ENCODE measurements at places on chromosomes 3 and 15.

- no peak for DNase-seq
These were observed 15.4 kb upstream of the BFSP2 start for GRCh38 chr3:133384331-133385027.

DNA sequence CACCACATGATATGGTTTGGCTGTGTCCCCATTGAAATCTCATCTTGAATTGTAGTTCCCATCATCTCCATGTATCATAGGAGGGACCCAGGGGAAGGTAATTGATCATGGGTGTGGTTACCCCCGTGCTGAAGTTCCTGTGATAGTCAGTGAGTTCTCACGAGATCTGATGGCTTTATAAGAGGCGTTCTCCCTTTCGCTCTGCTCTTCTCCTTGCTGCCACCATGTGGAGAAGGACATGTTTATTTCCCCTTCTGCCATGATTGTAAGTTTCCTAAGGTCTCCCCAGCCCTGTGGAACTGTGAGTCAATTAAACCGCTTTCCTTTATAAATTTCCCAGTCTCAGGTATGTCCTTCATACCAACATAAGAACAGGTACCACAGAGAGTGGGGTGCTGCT, 21.9 kb downstream of the OSTN start:
- DNase-seq, result no peak

GRCh38 chr3:81199587-81199986, 561.9 kb downstream of the GBE1 start:
- no peak for DNase-seq

- DNase-seq, result no peak
These were observed 14.5 kb downstream of the CSRNP1 start for GRCh38 chr3:39138804-39139415.

DNA sequence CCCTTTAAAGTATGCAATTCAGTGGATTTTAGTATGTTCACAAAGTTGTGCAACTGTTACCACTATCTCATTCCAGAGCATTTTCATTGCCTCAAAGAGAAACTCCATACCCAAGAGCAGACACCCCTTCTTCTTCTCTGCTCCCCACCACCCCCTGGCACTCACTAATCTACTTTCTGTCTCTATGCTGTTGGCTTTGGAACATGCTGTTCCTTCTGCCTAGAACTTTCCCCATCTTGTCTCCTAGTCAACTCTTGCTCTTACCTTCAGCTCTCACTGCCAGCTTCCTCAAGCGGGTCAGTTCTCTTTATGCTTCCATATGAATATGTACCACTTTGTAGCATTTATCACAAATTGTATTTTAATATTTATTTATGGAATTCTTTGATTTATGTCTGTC, 50.1 kb downstream of the TYRO3 start:
- DNase-seq, result no peak

DNA sequence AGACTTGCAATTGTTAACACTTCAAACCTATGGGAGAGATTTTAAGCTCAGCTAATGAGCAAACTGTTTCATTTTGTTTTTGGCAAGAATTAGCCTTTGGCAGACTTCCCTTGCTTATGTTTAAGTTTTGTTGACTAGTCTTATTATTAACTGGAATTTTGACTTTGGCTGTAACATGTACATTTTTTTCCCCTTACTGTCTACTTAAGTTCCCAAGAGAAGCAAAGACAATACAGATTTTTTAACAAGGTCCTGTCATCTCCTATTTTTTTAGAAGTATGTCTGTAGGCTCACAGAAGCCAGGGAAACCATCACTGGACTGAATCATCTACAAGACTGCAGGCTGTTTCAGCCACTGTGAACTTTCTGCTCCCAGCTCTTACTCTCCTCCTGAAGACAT, 74.3 kb downstream of the DGKG start:
- no peak for DNase-seq

DNA sequence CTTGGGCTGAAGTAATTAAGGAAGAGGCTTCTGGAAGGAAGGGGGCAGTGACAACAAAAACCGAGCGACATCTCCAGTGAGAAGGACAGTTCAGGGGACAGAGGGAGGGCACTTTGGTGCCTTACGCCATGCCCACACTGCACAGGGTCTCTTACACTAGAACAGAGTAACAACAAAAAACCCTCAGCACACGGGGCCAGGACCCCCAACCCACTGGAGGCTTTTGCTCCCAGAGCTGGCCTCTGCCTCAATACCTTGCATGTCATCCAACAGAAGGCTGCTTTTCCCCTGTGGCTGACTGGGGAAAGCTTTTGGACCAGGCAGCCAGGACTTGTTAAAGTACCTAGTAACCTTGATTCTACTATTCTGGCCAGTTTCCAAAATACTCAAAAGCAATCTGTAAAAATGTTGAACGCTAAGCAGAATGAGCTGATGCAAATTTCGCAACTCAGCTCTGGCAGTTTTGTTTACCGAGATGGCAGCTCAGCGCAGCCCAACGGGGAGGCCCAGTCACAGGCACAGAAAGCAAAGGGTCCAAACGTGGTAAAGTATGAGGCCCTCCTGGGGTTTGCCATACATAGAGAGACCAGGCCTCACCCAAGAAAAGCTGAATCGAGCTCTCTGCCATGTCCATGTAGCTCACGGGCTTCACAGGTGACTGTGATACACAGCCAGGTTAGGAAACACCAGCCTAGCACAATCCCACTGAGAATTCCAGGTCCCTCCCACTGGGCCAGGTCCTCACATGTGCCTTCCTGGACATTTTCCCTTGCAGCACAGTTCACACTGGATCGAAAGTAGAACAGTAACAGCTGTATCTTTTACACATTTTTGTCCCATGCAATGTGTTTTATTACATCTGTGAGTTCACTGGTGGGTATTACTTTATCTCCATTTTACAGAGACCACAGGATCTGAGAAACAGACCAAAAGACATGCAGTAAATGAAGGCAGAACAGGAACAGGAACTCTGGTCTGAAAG, 6.0 kb downstream of the CHCHD4 start:
- DNase-seq, result no peak

GRCh38 chr3:49886922-49887265, 16.8 kb downstream of the MST1R start:
- DNase-seq, result no peak

GRCh38 chr15:31455499-31455898, 128.9 kb downstream of the KLF13 start:
- DNase-seq, result no peak

GRCh38 chr3:128874481-128875180, 4.8 kb upstream of the ACAD9 start:
- DNase-seq, result no peak

DNA sequence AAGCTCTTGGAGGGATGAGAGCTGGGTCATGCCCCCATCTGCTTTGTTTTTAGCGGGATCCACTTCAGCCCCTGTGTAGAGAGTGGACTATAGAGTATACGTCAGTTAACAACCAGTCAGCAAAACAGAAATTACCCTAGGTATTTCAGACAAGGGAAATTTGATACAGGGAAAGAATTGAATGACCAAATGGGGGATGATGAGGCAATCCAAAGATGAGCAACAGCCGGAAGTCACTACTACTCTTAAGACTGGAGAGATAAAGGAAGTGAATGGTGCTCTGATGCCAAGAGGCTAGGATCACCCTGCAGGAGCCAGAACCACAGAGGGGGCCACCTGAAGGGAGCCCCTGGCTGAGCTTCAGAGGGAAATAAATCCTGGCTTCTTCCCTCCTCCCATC, 1.7 kb upstream of the GPR62 start:
- DNase-seq, result no peak

DNA sequence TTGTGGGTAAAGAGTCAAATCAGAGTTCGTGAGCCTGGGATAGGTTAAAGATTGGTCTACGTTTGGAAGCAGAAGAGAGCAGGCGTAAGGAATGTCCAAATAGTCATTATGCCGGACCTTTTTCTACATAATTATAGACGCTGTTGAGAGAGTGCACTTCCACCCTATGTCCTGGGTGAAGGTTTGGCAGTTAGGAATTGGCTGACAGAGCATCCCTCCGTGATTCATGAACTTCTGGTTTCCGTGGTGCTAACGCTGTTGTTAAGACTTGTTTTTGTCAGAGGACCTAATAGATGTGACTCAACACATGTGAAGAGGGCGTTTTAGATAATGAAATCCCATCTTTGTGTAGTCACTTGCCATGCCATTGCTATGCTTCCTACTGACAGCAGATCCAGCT, 1.1 kb downstream of the EAF1 start:
- DNase-seq, result no peak

DNA sequence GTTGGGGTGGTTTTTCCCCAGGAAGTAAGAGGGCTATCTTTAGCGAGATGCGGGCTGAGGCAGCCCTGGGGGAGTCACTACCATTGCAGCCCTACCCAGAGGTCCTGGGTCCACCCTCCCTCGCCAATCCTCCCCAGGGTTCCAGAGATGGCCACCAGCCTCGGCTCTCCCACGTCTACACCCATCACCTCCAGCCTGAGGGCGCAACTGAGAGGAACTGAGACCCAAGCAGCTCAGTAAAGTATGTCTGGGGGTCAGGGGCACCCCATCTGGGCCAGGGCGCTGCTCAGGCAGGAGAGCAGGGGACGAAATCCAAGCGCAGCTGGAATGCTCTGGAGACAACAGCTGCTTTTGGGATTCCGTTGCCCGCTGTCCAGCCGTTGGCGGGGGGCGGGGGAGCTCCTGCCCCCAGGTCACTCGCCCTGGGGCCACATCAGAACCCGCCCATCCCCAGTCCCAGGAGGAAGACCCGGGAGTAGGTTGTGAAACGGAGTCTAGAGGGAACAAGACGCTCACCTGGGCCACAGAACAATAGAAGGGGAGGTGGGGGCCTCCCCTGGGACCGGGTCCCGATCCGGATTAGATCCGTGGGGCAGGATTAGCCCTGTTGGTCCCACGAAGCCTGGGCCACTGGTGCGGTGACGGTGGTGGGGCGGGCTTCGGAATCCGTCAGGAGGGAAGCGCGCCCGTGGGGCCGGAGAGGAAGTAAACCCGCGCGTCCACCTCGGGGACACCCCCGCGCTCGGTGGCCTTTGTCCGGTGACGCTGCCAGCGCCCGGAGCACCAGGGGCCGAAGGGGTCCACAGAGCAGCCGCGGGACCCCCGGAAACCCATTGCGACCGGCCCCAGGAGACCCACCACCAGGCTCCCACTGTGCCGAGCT, 1.4 kb upstream of the NDUFAF3 start:
- no peak for DNase-seq

DNA sequence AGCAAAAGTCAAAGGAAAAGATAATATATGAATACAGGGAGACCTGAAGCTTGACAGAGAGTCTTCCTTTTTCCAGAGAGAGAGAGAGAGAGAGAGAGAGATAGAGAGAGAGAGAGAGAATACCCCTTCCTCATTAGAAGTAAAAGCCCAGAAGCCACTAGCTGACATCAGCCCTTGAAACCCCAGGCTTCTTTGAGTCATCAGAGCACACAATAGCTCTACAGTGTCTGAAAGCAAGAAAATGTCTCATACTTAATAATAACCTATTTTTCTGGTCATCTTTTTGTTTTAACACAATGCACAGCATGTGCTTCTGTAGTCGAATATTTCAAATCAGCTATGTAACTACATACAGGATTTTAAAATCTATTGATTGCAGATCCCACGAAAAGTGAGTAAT, 109.2 kb upstream of the NANOGP8 start:
- DNase-seq, result no peak

DNA sequence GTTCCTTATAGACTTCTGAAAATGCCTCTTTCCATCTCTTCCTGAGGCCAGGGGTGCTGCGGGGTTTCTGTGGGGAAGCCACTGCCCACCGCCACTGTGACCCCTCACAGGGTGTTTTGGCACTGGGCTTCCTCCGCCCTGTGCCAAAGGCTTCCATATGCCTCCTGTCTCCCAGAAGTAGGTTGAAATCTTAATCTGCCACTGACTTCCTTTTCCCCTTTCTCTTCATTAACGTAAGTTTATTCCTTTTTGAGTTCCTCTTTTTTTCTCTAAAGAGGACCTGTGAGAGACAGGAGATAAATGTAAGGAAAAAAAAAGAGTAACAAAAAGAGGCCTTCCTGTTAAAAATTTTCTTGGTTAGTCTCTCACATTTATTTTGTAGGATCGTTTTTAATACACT, 220.5 kb downstream of the CTNNB1 start:
- DNase-seq, result no peak

DNA sequence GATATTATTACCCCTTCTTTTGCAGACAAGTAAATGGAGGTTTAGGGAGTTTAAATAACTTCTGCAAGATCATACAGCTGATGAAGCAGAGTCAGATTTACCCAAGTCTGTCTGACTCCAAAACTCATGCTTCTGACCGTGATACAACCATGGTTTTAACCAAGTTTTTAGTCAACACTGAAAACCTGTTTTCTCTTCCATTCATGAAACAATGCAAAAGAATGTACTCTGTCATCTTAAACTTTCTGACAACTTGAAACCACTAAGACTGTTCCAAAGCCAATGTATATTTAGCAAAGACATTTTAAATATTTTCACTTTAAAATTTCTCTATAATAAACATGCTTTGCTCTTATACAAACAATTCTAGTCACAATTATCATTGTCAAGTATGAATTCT, 77.0 kb upstream of the RBMS3 start:
- DNase-seq, result no peak

DNA sequence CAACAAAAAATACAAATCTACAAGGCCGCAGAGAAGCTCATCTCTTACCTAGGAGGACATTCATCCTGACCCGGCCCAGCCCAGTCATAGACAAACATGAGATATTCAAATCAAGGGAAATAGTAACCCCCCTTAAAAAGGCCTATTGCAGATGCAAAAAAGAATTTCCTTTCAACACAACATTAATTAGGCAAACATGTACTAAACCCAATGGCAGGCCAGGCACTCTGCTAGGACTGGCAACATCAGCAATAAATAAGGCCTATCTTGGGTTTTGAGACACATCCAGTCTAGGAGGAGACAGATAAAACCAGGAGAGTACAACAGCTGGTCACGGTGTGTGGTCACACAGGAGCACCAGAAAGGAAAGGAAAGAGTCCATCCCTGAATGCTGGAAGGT, 61.4 kb downstream of the ADCY5 start:
- no peak for DNase-seq

GRCh38 chr3:196053487-196053886, 28.4 kb downstream of the TFRC start:
- DNase-seq, result no peak

- DNase-seq, result no peak
These were observed 256.3 kb upstream of the SEMA6D start for GRCh38 chr15:47460795-47461573.

DNA sequence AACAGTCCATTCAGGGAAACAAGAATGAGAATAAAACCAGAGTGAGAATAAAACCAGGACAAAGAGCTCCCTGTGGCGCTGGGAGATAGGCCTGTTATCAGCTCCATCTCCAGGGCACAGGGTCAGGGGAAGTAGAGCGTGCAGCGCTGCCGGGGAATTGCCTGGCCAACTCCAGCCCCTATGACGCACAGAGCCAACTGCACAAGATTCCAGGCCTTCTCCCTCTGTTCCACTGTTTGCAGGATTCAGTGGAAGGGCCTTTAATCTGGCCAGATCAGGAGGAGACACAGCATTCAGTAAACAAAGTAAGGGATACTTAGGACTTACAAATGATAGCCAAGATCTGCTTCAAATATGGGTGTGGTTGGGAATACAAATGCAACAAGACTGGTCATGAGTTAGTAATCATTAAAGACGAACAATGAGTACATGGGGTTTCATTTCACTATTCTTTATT, 49.4 kb downstream of the ITGB5 start:
- DNase-seq, result no peak

- no peak for DNase-seq
These were observed 311.1 kb downstream of the ZPLD1 start for GRCh38 chr3:102745881-102746280.

Measured in cortex of kidney (tissue), 1 donor.